ENCODE measurements at places on chromosomes 5 and 9.

DNA sequence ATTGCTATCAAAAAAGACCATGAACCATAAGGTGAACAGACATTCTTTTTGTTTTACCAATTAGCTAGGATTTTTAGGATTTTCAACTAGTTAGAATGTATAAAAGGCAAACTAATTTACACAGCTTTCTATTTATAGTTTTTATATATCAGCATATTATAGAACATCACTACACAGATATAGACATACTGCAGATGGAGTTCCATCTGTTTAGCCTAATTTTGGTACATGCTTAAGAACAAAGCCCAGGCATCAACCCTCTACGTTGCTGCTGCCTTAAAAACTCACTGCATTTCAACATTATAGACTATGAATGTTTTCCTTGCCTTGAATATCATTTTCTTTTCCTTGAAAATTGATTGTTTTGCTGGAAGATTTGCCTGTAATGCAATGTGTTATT is 2227.5 kb upstream of the C9orf72 start:
- no peak for DNase-seq

DNA sequence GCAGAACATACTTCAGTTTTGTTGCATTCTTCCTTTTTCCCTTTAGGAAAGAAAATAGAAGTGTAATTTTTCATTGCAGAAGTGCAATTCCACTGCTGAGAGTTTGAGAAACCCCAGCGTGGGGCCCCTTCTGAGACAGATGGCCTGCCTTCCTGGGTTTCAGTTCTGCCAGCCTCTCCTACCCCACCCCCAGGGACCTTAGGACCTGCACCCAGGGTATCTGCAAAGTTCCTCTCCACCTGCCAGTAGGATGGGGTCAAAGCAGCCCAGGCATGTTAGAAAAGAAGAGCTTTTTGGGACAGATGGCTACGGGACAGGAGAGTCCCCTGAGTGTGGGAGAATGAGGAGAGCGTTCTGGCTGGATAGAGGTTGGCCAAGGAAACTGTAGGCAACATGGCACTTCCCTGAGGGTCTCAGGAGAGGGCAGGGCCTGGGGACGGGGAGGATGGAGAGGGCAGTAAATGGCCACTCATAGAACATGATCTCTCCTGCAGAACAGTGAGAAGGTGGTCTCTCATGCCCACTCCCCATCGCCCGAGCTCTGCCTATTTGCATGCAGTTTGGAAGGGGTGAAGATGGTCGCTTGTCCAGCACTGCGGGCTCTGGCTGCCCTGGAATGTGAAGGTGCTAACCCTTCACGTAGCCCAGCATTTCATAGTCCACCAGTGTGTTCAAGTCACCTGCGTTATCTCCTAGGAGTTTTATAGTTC is at the start of gene TIFAB:
TIFAB (minus strand) TSS at position 31 of the 710 bp plus-strand sequence. CDS start 2,412 bp downstream, outside the sequence.
- no peak for DNase-seq

DNA sequence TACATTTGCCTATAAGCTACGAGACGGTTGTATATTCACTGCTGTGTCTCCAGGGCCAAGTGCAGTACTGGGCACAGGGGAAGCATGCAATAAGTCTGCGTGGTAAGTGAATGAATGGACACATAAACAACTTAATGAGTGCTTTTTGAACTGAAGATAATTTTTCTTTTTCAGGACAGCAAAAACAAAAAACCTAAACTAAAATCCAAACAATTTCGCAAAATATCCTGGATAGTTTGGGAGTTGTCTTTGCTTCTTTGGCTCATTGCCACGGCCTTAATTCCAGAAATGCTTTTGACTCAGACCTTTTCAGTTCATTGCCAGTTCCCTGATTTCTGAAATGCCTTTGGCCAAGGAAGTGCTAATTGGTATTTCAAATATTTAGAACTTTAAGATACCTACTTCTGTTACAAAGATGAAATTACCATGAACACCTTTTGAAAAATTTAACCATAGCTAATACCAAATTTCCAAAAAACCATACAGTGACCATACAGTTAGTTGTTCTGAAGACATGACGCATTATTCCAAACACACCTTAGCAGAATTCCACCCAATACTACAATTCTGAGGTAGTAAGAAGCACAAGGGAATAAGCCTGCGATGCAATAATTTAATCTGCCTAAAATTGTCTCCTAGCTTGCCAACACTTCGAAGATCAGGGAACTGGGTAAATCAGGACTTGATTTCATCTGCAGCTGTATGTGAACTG is 42.8 kb downstream of the TEK start:
- no peak for DNase-seq

GRCh38 chr5:145936401-145937131 is at the start of gene SH3RF2:
SH3RF2 (plus strand) TSS chr5:145936578; CDS start chr5:145937929, 1,351 bp downstream.
- no peak for DNase-seq

DNA sequence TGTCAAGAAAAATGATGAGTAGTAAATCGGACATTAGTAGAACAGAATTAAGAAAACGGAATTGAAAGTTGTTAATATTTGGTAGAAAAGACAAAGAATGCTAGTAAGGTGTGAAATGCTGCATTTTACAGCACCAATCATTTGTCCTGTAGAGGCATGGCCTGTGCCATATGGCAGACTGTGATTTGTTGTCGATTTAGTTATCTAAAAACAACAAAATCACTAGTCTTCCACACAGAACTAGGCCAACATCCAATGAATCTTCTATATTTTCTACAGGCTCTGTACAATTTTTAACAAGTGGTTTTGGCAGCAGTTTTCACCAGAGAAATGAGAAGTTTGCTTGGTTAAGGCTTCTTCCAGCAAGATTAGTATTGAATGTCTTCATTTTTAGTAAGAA is 10.4 kb downstream of the HNRNPK start:
- no peak for DNase-seq

GRCh38 chr5:165143741-165144140 is 1638.3 kb downstream of the MAT2B start:
- DNase-seq: no peak

GRCh38 chr5:109038209-109038840 is 290.6 kb downstream of the FER start:
- DNase-seq: no peak

DNA sequence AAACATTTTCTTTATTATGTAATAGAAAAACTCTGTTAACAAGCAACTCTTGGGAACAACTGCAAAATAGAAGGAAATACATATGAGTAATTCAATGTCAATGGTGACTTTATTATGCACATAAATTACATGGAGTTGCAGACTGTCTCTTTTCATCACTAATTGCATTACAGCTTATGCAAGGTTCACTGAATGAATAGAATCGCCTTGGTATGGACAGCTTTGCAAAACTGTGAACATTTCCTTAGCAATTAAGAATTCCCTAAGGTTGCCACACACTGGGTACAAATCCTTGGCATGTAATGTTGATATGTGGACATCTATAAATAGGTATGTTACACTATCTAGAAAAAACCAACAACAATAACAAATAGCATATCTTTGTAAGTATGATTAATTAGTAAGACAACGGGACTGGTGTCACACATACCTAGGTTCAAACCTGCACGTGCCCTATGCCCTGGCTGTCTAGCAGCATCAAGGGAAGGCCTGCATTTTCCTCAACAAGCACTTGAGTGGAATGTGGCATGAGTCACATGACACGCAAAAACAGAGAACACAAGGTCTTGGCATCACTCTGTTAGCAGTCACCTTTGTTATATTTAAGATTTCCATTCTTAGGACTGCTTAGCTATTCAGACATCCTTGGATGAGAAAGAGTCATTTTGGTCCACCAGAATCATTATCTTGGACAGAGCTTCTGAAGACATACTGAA is 263.9 kb downstream of the CTNND2 start:
- no peak for DNase-seq

GRCh38 chr9:97808415-97808814 is 44.6 kb upstream of the FOXE1 start:
- DNase-seq: no peak

All from caudate nucleus (tissue), 63 donors.